ENCODE measurements at places on chromosomes 4 and X.

GRCh38 chr4:52618795-52619590 is 40.1 kb downstream of the USP46 start:
- no peak for DNase-seq

- DNase-seq = no peak
Measured at GRCh38 chr4:23957465-23957864, 67.6 kb upstream of the PPARGC1A start.

DNA sequence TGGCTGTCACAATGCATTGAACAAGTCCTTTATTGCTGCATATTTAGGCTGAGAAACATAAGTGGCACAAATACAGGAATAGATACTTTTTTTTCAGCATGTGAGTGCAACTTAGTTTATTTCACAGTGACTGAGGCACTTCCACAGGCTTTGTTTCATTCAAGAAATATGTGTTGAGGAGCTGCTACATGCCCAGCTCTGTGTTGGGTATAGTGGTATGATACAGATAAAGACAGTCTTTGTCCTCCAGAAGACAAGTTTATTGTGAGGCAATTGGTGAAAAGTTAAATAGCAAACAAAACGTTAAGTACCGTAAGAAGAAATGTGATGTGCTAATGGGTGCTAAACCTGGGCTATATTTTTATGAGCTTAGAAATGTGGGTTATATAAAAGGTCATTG is 186.4 kb downstream of the SPRY1 start:
- no peak for DNase-seq

- no peak for DNase-seq
Measured at GRCh38 chrX:16205840-16206239, 38.6 kb downstream of the MAGEB17 start.

DNA sequence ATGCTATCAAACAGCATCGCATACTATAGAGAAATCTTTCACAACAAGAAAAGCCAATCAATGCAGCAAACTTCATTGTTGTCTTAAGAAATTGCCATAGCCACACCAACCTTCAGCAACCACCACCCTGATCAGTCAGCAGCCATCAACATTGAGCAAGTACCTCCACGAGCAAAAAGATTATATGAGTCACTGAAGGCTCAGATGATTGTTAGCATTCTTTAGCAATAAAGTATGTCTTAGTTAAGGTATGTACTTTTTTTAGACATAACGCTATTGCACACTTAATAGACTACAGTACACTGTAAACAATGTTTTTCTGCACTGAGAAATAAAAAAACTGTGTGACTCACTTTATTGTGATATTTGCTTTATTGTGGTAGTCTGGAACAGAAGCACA is 37.8 kb upstream of the FUNDC1 start:
- DNase-seq = no peak
